ENCODE measurements at places on chromosomes 6 and 20.
A peak's percentile ranks its signal among the peaks of the same experiment; 100 is the strongest.

- no peak for DNase-seq
Observed at GRCh38 chr6:126071000-126071647, 84.8 kb downstream of the TRMT11 start.

- DNase-seq = no peak
Observed at GRCh38 chr6:72616406-72617015, 5.4 kb upstream of the KCNQ5 start.

- no peak for DNase-seq
Observed at GRCh38 chr6:157314705-157315321, 8.5 kb downstream of the TMEM242 start.

DNA sequence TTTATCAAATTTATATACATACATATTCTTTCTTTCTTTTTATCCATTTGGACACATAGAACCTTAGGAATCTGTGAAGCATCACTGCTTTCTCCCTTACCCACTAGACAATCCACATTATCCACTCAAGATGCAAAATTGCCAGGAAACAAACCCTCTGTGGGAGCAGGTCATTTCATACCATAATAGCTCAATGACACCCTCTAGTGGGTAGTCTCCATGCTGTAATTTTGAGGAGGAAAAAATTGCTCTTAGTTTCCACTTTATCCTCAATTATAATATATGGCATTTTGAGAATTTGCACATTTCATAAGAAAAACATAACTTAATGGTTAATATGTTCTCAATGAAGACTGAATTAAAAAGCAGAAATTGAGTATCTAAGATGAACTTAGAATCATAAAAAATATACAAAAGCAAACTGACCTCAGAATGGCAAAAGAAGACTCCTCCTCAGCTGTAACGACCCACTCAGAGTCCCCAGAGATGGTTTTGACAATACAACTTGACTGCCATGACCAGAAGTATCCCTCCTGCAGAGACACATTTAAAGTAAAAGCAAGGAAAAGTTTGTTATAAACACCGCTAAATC, 164.1 kb downstream of the FRK start:
- DNase-seq = no peak

DNA sequence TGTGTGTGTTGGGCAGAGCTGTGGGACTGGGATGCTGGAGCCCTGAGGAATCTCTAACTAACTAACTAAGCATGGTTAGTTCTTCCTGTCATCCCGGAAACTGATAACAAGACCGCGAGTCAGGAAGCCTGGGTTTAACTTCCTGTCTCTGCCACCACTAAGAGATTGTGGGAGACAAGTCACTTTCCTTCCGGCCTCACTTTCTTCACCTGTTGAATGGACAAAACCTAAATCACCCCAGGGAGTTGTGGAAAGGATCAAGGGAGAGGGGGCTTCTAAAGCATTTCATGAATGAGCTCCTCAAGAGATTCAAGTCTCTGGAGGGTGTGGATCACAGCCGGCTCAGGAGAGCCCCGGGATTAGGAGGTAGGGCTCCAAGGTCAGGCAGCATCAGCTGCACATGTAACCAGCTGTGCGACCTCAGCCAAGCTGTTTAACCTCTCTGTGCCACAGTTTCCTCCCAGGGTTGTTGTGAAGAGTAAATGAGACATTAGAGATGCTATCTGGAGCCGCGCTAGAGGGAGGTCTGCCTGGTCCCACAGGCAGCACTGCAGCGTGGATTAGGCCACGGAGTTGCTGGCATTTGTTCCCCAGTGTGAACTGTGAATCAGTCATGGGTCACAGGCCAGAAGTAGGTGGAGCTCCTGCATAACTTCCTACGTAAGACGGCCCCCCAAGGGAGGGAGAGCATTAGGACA, 105.1 kb downstream of the TOX2 start:
- DNase-seq = no peak

- no peak for DNase-seq
Observed at GRCh38 chr6:32096394-32097258, 12.5 kb downstream of the TNXB start.

GRCh38 chr6:144969602-144970272, 684.6 kb downstream of the UTRN start:
- DNase-seq = no peak

DNA sequence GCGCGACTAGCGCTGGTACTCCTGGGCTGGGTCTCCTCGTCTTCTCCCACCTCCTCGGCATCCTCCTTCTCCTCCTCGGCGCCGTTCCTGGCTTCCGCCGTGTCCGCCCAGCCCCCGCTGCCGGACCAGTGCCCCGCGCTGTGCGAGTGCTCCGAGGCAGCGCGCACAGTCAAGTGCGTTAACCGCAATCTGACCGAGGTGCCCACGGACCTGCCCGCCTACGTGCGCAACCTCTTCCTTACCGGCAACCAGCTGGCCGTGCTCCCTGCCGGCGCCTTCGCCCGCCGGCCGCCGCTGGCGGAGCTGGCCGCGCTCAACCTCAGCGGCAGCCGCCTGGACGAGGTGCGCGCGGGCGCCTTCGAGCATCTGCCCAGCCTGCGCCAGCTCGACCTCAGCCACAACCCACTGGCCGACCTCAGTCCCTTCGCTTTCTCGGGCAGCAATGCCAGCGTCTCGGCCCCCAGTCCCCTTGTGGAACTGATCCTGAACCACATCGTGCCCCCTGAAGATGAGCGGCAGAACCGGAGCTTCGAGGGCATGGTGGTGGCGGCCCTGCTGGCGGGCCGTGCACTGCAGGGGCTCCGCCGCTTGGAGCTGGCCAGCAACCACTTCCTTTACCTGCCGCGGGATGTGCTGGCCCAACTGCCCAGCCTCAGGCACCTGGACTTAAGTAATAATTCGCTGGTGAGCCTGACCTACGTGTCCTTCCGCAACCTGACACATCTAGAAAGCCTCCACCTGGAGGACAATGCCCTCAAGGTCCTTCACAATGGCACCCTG, 1.6 kb downstream of the TPBG start:
- peak; percentile 26 for DNase-seq

DNA sequence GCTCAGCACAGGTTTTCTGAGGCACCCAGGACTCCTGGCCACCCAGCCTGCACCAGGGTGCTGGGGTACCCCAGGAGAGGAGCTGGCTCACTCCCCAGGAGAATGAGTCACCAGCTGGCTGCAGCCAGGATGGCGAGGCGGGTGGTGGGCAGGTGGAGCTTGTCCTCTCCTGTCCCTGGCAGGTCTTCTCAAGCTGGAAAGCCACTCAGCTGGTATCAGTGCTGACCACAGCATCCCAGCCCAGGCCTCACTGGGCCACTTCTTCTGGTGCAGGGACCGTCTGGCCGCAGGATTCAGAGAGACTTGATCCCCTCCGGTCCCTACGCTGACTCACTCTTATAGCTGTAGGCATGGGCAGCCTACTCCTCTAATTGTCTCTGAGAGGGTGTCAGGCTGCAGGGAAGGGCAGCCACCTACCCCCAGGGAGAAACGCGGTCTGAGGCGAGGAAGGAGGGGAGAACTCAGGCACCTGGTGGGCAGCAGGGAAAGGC, 22.2 kb downstream of the TFEB start:
- no peak for DNase-seq

GRCh38 chr6:89940225-89941027, 46.2 kb downstream of the GJA10 start:
- peak; percentile 77 for DNase-seq

GRCh38 chr6:73264446-73264845, 1.4 kb upstream of the KHDC1 start:
- no peak for DNase-seq

DNA sequence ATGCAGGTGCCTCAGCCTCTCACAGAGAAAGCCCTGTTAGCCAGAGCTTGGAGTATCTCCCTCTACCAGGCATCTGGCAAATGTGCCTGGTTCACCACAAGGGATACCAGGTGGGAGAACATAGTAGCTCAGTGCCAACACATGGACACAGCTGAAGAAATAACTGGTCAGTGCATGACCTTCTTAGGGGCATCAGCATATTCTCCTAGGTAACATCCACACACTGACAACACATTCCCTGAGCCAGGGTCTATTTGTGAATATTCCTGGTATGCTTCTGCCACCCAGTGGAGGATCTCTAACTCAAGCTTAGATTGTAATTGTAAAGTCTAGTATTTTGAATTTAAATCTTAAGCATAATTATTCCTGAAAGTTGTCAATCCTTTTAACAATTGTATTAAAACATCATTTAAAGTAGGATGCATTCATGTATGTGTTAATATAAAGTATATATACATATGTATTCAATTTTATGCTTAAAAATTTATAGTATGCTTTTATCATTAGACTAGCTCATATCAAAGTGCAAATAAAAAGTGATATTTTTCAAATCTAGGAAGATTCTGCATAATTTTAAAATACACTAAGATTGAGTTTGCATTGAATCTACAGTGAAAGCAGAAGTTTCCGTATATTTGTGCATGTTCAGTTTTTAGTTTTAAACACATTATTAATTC, 45.3 kb upstream of the COL21A1 start:
- peak; percentile 61 for DNase-seq

DNA sequence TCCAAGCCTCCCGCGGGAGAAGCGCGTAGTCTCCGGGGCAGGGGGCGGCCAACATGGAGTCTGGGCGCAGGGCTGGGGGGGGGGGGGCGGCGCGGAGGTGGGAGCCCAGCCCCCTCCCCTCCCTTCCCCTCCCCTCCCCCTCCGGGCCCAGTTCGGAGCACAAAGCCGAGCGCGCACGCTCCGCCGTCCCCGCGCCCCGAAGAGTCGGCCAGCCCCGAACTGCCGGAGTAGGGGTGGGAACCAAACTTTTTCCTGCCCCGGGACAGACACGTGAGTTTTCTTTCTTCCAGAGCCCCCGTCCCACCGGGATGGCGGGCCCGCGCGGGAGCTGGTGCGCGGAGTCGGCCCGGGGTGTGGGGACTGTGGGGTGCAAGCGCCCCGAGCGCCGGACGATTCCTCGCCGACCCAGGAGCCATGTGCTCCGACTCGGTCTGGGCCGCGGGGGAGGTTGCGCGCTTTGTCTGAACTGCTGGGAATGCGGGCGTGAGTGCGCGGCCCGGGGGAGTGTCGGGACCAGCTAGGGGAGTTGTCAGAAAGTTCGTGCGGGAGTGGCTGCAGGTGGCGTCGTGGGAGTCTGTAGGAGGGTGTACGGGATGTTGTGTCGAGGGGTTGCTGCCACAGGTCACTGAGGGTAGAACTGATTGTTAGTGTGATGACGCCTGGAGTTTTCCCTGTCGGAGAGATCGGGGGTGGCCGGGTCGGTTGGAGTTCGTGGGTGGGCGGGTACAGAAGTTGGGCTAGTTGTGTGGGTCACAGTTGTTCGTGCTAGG, 1.2 kb downstream of the TGIF2 start:
- DNase-seq = no peak

GRCh38 chr6:38391206-38391605, 248.5 kb downstream of the BTBD9 start:
- DNase-seq = peak; percentile 3

DNA sequence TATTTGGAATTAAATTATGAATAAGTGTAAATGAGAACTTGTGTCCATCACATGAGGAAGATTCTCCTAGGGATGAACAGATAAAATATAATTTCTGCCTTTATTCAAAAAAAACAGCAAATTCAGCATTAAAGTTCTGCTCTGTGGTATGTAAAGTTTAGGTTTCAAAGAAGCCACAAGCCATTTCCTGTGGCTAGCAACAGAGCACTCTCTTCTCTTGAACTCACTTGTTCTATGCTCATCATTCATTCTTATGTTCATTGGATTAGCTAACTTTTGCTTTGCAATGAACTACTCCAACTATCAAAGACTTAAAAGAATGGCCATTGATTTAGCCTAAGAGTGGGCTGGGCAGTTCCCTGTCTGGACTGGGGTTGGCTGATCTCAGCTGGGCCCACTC, 20.8 kb upstream of the SNRPB2 start:
- no peak for DNase-seq

- DNase-seq = no peak
Observed at GRCh38 chr6:5424726-5425125, 163.4 kb downstream of the FARS2 start.

- no peak for DNase-seq
Observed at GRCh38 chr6:8020083-8020482, 44.1 kb downstream of the BLOC1S5 start.

DNA sequence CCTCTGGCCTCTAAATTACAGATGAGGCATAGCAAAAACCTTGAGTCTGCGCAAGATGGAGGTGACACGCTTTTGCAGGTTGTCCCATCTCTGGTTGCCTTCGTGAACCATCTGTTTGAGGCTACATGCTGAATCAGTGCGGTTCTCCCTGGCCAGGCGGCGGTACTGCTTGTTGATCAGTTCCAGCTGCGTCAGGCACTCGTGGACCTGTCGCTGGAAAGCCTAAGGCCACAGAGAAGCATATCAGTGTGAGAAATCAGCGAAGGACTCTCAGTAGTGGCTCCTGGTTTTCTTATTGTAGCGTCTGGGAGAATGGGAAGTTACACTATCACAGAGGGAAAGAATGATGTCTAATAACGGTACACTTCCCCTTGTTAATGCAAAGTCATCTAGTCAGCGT, 344.4 kb downstream of the ESR1 start:
- no peak for DNase-seq

DNA sequence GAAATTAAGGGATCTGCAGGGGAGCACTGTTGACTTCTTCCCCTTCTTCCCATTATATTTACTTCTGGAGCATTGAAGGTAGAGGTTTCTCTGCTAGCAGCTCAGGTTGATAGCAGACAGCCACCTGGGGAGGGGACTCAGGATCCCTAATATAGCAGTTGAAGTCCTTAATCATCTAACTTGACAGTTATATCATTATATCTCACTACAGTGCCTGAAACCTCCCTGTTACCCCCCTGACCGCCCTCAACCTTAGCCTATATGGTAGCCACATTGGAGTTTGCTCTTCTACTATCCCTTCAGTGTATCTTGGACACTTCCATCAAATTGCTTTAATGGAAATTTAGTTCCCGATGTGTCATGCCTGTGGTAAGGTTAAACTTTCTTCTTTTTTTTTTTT, 7.0 kb downstream of the RALGAPB start:
- DNase-seq = no peak

DNA sequence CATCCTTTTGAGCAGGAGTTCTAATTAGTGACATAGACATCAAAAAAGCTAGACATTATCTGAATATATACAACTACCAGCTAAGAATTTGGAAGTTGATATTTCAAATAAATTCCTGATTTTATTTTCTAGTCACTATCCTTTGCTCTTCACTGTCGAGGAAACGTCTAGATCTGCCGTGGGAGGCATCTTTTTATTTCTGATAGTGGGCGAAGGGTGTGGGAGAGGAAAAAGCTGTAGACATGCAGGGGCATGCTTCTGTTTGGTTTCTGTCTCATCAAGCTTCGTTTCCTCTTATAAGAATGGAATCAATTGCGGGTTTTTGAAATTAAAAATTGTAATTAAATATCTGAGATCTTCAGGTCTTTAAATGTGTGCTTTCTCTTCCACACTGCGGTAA, 16.2 kb upstream of the C6orf118 start:
- no peak for DNase-seq

DNA sequence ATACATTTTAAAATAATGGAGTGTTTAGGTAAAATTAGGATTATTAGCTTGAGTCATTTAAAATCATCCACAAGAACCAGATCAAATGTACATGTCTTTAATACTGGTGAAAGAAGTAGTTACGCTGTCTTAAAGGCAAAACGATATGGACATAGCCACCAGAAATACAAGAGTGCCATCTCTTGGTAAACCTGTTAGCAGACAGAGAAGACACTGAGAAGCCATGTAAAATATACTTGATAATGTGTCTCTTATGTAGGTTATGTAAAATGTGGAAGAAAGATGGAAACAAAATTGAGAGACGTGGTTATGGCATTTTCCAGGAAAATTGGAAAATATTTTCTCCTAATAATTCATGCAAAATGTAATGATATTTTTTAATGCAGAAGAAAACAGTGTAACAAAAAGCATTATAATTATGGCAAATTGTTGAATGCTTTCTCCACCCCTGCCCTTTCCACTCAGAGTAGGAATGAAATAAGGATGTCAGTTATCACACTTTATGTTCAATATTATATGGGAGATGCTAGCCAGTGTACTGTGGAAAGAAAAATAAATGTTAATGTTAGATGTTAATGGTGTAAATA, 12.2 kb upstream of the SLC17A2 start:
- no peak for DNase-seq

GRCh38 chr6:40671694-40672050, 84.5 kb upstream of the LRFN2 start:
- no peak for DNase-seq
